ENCODE measurements at places on chromosomes 7 and 10.

DNA sequence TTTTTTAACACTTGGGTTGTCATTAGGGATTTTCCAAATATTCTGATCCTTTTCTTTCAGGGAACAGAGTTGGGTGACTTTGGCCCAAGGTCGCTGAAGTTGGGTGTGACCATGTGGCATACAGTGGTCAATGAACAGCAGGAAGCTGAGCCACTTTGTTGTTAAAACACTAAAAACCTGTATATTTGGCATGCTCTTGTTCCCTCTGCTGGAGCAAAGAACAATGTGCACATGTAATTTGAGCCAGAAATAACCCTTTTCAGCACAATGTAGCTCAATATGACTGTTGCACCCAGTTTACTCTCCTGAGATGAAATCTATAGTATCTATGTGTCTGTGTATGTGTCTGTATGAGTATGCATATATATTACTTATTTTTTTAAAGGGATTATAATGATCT is 74.9 kb downstream of the ADCYAP1R1 start:
- DNase-seq = no peak

- no peak for DNase-seq
Observed at GRCh38 chr7:116730097-116731022, 58.4 kb downstream of the MET start.

DNA sequence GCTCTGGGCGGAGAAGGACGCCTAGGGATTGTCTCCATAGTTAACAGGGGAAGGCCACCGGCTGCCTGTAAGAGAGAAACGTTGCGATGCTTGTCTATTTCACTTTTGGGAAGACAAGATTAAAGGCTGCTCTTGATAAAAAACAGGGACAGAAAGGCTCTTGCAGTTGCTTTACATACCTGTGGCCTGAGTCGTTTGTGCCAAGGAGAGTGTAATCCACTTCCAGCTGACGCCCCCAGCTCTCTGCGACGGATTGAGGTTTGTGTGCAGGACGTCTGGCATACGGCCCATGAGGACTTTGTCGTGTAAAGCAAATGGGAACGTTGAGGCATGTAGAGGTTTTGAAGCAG is 1.1 kb downstream of the MAP3K8 start:
- no peak for DNase-seq

GRCh38 chr10:112136486-112137153 is 46.9 kb downstream of the GPAM start:
- no peak for DNase-seq

- no peak for DNase-seq
Observed at GRCh38 chr10:93454146-93454545, 28.0 kb downstream of the MYOF start.
